ENCODE measurements at places on chromosomes 4 and X.

- no peak for DNase-seq
Observed at GRCh38 chrX:18873836-18874235, 110.1 kb downstream of the PHKA2 start.

DNA sequence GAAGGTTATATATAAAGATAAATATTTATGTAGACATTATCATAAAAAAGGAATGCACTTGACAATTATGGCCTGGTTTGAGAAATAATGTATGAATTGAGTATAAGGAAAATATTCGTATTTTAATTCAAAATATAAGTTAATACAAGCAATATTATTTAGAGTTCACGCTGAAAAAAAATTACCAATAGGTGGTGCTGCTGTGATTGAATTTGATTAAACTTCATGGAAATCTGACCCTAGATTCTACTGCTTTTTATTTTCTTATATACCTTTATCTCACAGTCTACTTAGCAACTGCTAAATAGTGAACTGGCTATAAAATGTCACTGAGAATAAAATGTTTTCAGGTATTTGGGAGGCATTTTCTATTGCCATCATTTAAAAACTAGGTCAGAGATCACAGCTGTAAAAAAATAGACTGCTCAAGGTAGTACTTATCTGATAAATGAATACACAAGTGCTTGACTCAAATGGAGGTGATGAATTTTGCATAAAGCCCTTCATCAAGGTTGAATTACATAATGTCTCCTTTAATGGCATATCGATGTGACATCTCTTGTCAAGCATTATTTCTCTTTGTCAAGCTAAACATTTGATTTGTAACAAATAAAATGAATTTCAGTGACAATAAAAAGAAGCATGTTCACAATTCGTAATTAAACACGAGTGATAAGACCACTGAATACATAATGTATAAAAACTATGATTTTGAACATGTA lies 1638.8 kb upstream of the PCDH7 start:
- no peak for DNase-seq

DNA sequence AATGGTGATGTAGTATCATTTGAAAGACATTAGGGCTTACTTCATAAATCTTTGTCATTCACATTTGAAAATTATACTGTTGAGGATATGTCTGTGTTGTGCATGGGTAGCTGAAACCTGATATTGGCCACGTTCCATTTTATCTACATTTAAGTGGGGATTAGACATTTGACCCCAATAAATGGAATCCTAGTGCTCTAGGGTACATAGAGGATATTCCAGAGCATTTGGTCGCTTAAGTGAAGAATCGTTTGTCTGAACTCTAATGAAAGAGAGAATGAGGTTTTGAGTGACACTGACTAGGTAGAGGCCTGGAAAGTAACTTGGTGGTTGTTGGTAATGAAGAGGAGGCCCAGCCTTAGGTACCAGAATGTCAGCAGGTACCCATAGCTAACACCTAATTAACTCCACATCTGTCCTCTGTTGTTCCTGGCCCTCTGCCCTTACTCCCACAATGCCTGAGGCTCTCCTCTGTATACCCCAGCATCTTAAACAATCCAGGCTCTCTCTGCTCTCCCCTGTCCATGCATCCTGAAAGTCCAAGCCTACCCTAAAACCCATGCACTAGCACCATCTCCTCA lies 299.5 kb upstream of the KLF3 start:
- DNase-seq: no peak

- DNase-seq: no peak
Observed at GRCh38 chr4:8723222-8723980, 130.8 kb downstream of the CPZ start.

GRCh38 chrX:29453333-29453732 lies 762.0 kb upstream of the MAGEB2 start:
- no peak for DNase-seq

All from stimulated activated CD4-positive, alpha-beta T cell treated with anti-CD3 and anti-CD28 coated beads, Interleukin-1b, Interleukin-23, amount 100 ng/mL, for 1 hour (primary cell).